Astrocyte of the spinal cord (primary cell): ENCODE measurements at places on chromosomes 12 and 14.
A peak's percentile ranks its signal among the peaks of the same experiment; 100 is the strongest.

DNA sequence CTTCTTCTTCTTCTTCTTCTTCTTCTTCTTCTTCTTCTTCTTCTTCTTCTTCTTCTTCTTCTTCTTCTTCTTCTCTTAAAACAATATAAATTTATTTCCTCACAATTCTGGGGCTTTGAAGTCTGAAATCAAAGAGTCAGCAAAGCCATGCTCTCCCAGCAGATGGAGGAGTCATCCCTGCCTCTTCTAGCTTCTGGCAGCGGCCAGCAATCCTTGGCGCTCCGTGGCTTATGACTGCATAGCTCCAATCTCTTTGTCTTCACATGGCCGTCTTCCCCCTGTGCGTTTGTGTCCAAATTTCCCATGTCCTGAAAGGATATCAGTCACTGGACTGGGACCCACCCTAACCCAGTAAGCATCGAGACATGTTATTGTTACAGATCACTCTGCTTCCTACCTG, 22.9 kb downstream of the KCNA1 start:
- DNase-seq, result no peak

GRCh38 chr12:92438641-92439419, 264.0 kb upstream of the PLEKHG7 start:
- DNase-seq, result no peak

DNA sequence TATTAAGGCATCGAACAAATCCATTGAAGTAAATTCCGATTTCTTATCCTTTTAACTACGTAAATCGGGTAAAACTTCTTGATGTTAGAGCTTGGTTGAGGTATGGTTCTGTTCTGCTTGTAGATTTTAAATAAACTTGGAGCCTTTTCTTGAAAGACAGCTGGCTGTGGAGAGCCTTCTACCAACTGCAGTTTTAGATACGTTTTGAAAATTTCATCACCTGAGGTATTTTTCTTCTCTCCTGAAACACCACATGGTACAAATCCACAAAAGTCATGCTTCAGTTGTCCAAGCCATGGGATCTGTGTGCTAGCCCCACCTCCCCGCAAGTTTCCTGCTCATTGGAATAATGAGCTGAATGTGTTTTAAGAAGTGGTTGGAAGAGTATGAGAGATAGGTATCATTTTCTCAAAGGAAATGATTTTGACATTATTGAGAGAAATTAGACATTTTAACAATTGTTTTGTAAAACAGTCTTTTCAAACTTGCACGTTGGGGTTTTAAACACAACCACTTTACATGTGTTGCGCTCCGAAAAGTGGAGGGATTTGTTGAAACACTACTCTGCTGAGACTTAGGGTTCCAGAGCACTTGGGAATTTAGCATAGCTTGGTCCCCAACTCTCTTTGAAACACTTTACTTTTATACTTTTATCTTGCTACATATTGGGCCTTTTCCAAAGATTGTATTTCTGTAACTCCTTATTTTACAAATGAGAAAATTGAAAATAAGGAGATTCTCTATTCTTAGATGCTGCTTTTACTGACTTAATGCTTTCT, 1.4 kb downstream of the PPM1A start:
- peak; percentile 38 for DNase-seq

DNA sequence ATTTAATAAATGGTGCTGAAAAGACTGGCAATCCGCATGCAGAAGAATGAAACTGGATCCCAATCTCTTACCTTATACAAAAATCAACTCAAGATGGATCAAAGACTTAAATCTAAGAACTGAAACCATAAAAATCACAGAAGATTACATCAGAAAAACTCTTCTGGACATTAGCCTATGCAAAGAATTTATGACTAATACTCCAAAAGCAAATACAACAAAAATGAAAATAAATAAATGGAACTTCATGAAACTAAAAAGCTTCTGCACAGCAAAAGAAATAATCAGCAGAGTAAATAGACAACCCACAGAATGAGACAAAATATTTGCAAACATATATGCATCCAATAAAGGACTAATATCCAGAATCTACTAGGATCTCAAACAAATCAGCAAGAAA, 14.3 kb upstream of the CLEC1A start:
- peak; percentile 6 for DNase-seq

DNA sequence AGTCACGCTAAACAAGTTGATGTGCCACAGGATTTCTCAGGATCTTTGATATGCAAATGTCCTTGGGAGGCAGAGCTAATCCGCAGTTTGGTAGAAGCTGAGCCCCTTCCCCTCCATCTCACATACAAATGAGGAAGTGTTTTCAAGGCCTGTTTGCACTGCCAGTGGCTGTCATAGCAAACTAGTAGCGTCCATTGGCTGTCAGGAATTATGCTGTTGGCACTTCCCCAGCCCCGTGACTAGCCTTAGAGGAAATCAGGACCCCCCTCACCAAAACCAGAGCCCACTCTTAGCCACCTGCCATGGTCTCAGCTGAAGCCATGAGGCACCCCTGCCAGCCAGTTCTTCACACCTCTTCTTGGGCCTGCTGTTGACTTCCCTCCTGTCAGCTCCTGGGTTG, 253.9 kb downstream of the CACNA1C start:
- DNase-seq, result no peak

DNA sequence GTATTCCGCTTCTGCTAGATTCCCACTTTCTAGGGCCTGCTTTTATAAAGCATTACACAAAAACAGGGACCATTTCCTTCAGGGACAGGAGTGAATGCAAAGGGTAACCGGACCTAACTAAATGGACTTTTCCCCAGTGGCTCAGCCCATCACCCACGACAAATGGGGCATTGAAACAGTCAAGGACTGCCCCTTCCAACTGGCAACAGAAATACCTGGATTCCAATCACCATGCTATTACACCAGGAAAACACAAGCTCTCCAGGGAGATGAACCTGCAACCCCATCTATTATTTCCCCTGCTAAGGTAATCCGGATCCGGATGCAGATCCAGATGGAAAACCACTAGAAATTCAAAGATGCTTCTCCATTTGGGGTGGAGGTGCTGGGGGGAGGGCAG, 1.0 kb downstream of the MPHOSPH9 start:
- DNase-seq, result no peak

GRCh38 chr14:56120091-56120691, 2.0 kb downstream of the PELI2 start:
- peak; percentile 57 for DNase-seq

DNA sequence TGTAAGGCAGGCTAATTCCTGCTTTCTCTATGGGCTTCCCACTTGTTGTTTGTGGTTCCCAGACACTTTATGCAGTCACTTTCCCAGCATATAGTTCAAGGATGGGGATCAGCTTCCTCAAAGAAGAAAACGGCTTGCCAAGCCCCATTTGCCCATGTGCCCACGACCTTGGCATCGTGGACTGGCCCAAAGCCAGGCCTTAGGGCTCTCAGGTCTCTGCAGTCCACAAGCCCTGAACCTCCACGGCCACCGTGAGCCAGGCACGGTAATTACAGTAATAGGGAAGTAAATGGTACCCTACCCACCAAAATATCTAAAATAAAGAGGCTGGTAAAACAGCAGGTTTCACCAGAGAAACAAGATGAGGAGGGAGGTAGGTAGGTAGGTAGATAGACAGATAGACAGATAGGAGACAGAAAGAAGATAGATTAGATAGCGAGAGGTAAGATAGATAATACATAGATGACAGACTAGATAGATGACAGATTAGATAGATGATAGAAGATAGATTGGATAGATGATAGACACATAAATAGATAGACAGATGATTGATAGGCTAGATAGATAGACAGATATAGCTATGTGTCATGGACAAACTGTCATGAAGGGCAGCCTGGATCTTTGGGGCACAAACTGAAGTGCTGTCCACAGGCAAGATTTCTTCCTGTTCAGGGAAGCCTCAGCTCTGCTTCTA, 163.1 kb downstream of the SLC15A4 start:
- DNase-seq, result no peak

- no peak for DNase-seq
Measured at GRCh38 chr14:33946679-33947476, 4.0 kb downstream of the EGLN3 start.

DNA sequence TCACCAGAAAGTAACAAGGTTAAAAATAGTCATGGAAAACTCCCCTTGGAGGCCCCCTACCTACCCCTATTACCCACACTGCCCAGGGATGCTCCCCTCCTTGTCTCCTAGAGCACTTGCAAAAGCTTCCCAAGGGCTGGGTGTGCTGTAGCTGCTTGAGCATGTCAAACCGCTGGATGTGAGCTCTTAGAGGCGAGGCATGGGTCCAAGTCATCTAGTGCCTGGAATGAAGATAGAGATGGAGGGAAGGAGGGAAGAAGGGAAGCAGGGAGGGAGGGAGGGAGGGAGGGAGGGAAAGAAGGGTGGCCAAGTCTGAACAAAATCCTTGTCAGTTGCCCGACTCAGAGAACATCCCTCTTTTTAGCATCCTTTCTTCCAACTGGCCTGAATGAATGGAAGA, 43.1 kb downstream of the LTBP2 start:
- DNase-seq, result no peak

- DNase-seq, result peak; percentile 68
Measured at GRCh38 chr14:55136241-55136640, 7.2 kb downstream of the LGALS3 start.

DNA sequence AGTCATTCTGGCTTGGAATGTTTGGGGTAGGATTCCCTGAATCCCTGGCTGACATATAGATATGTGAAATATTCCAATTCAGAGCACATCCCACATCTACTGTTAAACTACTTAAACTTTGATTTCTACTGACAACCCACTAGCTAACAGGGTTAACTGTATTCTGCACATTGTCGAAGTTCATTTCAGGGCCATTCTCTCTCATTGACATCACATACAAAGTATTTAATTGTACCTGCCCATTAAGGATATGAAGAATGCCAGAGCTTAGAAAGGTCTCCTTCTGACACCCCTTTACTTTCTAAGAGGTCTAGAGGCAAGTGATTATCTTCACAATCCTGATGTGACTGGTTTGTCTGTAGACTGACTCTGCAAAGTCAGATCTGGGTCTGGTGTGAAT, 2.8 kb upstream of the DCN start:
- DNase-seq, result no peak

- no peak for DNase-seq
Measured at GRCh38 chr12:120376009-120376408, 7.0 kb upstream of the MSI1 start.
